ENCODE measurements at places on chromosomes 2 and 18.

DNA sequence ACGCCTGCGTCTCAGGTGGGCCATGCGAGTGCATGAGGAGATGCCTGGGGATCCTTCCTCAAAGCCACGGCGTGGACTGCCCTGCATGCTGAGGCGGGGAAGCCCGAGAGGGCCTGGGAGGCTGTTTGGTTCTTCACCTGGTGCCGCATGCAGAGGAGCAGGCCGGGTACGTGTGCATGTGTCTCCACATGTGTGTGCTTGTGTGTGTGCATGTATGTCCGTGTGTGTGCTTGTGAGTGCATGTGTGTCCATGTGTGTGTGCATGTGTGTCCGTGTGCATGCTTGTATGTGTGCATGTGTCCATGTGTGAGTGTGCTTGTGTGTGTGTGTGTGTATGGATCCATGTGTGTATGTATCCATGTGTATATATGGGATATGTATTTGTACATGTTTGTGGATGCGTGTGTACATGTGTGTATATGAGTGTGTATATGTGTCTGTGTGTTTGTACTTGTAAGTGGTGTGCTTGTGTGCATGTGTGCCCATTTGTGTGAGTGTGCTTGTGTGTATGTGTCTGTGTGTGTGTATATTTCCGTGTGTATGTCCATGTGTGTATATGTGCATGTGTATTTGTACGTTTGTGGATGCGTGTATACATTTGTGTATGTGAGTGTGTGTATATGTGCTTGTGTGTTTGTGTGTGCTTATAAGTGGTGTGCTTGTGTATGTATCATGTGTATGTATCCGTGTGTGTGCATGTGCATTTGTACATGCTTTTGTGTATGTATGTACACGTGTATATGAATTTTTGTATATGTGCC is 79.0 kb downstream of the PTGR3 start:
- no peak for DNase-seq

- DNase-seq = peak; percentile 70
Observed at GRCh38 chr2:239822146-239822831, 202.9 kb downstream of the NDUFA10 start.

- DNase-seq = no peak
Observed at GRCh38 chr2:176595986-176596385, 326.7 kb downstream of the MTX2 start.

- DNase-seq = no peak
Observed at GRCh38 chr2:98935777-98936352, at the start of gene CRACDL. TSS of gene CRACDL (minus strand) at chr2:98936225. CDS start at chr2:98846800, 89,425 bp downstream.

- peak; percentile 61 for DNase-seq
Observed at GRCh38 chr2:230990131-230990898, 5.6 kb upstream of the SPATA3 start.

DNA sequence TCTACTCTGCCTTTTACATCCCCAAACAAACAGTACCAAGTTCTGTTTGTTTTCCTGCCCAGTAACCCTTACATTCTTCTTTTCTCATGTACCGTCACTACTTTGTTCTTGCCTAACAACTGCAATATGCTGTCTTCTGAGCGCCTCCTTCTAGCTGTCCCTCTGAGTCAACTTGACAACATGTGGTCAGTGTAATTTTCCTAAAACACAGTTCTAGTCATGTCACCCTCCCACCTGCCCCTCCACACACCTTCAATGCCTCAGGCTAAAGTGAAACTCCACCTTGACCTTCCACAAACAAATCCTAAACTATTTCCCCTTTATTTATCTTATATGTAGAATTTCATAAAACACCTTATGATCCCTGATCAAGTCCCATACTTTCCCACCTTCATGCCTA is 124.6 kb upstream of the CD302 start:
- no peak for DNase-seq

- DNase-seq = no peak
Observed at GRCh38 chr2:69827796-69828540, 1.5 kb upstream of the GMCL1 start.

DNA sequence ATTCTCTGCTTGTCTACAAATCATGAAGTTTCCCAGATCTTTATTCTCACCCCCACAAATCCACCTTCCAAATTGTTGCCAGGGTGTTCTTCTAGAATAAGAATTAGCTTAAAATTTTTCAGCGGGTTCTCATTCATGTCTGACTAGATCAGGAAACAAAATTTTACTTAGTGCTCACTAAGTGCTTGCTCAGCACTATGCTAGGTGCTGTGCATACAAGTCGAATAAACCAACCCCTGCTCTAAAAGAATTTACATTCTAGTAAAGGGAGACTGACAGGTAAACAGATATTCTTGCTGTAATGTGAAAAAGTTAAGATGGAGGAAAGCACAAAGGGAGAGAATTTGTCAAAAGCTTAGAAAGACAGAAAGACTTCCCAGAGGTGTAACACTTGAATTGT is 2.4 kb upstream of the FSIP2 start:
- DNase-seq = no peak

DNA sequence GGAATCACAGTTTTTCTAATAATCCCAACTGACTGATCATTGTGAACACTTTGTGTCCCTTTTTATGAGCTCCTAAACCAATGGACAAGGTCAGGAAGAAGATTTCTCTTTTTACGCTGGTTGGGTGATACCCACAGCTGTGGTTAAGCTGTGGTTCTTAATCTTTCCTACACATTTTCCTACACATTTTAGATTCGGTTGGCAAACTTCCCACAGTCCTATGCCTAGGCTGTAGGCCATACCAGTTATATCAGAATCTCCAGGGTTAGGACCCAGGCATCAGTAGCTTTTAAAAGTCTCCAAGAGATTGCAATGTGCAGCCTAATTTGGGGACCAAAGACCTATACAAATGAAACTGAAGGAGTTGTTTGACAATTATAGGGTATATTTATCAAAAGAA is 203.0 kb downstream of the SP3 start:
- no peak for DNase-seq

DNA sequence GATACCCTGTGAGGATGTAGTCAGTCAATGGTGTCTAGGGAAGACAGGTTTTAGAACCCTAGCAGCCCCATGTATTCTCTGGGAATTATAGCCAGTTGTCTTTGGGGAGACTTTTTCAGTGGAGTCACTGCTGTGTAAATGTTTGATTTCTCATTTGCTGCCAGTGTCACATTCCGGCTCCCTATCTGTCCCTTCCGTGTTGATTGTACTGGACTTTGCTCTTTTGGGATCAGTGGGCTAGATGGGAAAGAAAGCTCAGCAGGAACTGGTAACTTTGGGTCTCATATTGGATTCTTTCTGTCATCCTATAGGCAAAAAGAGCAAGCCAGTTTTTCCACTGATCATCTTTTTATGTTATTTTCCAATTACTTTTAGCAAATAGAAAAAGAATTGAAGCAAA is 70.1 kb downstream of the GTF3C3 start:
- no peak for DNase-seq

- DNase-seq = no peak
Observed at GRCh38 chr2:23447405-23447804, 62.4 kb downstream of the KLHL29 start.

- DNase-seq = no peak
Observed at GRCh38 chr2:148338541-148338940, 306.0 kb upstream of the EPC2 start.

- DNase-seq = no peak
Observed at GRCh38 chr18:63887424-63887823, at the start of gene SERPINB2. TSS of gene SERPINB2 (plus strand) at chr18:63887705. CDS start at chr18:63891445, 3,740 bp downstream.

GRCh38 chr2:24870440-24870839 is 49.6 kb downstream of the ADCY3 start:
- DNase-seq = no peak

DNA sequence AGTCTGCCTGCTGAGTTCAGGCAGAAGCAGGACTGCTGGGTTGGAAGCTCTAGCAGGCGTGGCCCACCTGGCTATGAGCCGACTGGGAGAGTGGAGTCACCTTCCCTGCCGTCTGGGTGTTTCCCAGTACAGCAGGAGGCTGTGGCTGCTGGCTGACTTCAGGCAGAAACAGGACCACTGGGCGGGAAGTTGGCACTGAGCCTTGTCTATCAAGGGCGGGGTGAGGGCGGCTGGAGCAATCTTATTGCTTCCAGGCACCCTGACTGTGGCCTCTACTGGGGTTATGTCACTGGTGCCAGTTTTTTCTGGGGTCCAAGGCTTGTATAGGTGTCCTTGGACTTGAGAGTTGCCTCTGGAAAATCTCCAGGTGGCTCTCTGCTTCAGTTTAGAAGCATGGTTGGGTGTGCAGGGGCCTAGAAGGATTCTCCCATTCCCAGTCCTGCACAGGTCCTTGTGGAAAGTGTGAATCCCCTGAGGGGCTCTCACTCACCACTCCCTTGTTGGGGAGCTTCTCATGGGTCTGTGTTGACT is 30.5 kb downstream of the LTBP1 start:
- DNase-seq = no peak

- DNase-seq = peak; percentile 24
Observed at GRCh38 chr2:119723186-119723585, 36.5 kb upstream of the PTPN4 start.

DNA sequence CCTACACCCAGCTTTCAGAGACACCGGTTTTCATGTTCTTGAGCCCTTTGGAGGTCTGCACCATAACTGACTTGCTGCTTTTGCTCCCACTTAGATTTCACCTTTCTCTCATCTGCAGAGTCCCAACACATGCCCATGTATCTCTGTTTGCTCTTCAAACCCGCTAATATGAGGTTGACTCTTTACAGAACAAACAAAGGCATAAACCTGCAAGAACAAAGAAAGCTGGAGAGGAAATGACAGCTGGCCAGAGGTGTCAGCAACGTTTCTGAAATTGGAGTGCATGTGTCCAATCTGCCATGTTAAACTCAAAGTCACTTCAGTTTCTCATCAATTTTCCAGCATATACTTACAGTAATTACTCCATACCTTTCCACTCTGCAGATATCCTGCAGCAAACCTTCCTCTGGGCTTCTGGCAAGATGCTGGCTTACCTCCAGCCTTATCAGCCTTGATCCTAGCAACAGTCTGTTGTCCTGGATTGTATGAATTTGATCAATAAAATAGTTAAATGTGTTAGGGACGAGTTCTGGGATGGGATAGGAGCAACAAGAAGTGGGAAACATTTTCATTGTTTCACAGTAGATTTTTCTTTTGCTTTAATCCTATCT is 157.4 kb downstream of the FHOD3 start:
- no peak for DNase-seq

GRCh38 chr18:3151399-3152264 is 68.1 kb downstream of the MYOM1 start:
- DNase-seq = no peak

GRCh38 chr2:198231562-198231961 is 427.2 kb downstream of the PLCL1 start:
- no peak for DNase-seq

DNA sequence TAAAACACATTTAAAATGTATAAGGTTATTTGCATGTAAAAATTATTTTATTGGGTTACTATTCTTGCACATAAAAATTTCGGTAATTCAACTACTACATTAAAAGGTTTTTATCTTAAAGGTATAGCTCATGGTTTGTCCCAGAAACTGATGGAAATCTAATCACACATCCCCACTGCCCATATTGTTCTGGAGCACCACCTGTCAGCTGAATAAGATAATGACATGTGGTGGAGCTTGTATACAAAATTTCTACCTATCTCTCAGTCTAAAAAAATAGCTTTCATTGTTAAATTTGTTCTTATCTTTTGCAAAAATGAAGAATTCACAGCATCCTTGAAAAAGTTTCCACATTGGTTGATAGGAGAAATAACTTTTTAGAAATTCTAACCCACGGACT is 18.3 kb downstream of the ERBB4 start:
- no peak for DNase-seq

- DNase-seq = peak; percentile 74
Observed at GRCh38 chr2:36356298-36356989, 866 bp downstream of the CRIM1 start.

DNA sequence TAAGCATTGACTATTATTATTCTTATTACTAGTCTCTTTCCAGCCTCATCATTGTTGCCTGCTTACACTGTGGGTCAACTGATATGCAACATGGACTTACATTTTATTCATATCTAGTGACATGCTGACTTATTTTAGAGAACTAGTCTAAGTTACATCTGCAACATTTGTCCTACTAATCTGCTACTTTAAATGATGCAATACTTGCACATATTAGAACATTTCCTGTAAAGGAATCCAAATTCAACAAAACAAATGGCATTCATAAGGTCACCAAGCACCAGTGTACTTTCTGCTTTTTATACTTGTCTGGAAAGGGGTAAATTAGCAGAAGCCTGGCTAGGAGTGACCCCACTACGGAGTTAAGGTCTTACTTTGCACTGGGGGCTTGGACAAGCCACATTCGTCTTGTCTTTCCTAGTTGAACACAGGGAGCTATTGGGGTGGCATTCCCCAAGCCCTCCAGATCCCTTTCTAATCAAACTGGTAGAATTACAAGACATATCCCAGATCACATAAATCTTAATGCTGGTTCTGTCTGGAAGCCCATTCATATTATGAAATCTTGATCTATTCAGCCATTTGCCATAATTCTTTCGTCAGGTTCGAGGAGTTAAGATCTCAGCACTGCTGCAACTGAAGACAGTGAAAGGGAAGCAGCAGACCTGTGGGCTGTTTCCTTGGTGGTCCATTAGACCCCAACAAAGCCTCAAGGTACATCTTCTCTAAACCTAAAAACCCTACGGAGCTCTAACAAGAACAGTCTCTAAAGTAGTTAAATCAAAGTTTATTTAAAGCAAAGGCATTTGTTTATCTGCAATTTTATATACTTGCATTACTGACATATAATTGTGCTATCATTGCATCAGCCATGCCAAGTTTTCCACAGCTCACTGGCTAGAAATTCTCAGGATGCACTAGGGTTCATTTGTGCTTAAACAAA is 49.9 kb upstream of the RTN4 start:
- DNase-seq = no peak

GRCh38 chr18:29060349-29060748 is 883.4 kb upstream of the CDH2 start:
- DNase-seq = no peak

DNA sequence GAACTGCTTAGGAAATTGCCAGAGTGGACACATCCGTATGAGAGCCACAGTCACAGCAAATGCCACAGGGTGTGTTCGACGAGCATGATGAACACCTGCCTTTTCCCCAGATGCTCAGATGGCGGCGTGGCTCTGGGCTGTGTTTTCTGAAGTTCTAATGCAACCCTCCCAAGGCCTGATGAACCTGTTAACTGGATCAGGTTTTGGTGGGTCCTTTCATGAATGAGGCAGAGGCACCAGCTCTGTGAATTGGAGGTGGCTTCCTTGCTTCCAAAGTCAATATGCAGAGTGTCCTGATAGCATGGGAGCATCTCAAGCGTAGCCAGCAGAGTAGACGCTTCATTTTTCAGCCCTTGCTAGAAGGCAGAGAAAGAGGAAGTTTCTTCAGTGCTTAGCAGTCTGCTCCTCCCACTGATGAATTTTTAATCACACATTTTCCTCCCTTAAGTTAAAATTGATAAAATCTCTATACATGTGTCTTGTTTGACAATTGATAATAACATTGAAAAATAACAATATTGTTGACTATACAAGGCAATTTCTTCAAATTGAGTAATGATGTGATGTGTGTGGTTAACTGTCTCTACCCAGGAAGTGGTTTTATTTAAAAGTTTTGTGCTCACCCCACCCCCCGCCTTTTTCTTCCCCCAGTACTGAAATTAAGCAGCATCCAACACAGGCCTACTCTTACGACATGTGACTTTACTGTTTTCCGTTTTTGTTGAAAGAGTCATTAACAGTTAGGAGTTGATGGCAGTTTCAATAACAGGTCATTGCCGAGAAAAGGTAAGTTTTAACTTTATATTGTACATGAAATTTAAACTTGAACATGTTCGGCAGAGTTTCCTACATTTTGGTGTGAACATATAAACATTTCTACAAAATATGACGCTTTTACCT is at the start of gene ARHGAP15:
TSS of gene ARHGAP15 (plus strand) at position 739 of the 900 bp plus-strand sequence.
- peak; percentile 86 for DNase-seq
